ENCODE measurements at places on chromosomes 2 and 18. TPM values are rescaled to one million over a fixed set of nuclear protein-coding genes. Genes with fewer than 3 reads are reported as not detected.

DNA sequence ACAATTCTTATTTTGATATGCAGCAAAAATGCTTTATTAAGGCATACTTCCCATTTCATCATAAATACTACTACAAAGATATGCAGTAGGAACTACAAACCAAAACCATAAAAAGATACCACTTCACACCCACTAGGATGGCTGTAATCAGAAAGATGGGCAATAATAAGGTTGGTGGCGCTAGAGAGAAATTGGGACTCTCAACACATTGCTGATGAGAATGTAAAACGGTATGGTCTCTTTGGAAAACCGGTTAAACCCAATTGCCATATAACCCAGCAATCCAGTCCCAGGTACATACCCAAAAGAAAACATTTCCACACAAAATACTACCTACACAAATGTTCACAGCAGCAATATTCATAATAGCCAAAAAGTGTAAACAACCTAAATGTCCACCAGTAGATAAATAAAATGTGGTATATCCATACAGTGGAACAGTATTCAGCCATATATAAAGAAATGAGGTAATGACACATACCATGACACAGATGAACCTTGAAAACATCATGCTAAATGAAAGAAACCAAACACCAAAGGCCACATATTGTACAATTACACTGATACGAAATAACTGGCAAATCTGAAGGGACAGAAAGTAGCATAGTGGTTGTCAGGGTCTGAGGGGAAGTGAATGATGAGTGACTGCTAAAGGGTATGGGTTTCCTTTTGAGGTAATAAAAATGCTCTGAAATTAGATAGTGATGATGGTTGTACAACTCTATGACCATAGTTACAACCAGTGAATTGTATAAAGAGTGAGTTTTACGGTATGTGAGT lies 12.7 kb downstream of the SP3 start:
- DNase-seq, result no peak

GRCh38 chr2:211498551-211499205 lies 942.3 kb downstream of the CPS1 start:
- no peak for DNase-seq

The POTEJ gene
- total RNA-seq, result not detected

The TMEM178A gene
- 7.5 TPM for total RNA-seq

The DCDC2C gene
- total RNA-seq, result not detected
